ENCODE measurements at places on chromosomes 1 and 21. TPM values are rescaled to one million over a fixed set of nuclear protein-coding genes. Genes with fewer than 3 reads are reported as not detected.

DNA sequence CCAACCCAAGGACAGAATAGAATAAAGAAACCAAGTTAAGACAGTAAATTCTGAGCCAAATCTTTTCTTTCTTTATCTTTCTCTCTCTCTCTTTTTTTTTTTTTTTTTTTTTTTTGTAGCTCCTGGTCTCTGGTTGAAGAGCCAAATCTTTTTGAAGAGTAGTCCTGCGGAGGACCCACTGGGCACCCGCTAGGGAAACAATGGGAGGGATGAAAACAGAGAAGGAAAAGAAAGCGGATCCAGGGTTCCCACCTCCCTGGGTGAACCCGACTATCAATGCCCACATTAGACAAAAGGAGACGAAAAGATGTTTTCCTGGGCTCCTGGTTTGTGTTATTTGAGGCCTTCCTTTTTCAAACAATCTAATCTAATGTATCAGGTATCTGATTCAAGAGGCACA, 49.8 kb upstream of the FBXO28 start:
- no peak for DNase-seq

- no peak for DNase-seq
These were observed 117.1 kb upstream of the IFFO2 start for GRCh38 chr1:19073311-19074186.

Gene S100A7
- not detected for total RNA-seq

DNA sequence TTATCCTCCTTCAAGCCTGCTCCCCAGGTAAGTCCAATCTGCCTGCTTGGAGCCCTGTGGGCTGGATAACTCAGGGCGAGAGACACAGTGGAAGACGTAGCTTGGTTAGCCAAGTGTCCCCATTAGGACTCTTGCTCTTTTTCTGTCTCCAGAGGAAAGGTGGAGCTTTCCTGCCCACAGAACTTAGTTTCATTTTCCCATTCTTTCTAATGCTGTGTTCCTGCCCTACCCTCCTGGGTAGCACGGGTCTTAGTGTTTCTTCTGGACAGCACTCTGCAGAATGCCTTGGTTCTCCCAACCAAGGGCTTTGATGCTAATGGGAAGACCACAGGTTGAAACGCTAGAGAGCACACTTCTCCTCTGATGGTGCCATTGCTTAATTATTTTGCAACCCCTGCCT, 92.5 kb upstream of the LRRC8D start:
- DNase-seq: no peak

- DNase-seq: peak; percentile 43
These were observed 131.7 kb downstream of the PSMG1 start for GRCh38 chr21:39051588-39051949.

DNA sequence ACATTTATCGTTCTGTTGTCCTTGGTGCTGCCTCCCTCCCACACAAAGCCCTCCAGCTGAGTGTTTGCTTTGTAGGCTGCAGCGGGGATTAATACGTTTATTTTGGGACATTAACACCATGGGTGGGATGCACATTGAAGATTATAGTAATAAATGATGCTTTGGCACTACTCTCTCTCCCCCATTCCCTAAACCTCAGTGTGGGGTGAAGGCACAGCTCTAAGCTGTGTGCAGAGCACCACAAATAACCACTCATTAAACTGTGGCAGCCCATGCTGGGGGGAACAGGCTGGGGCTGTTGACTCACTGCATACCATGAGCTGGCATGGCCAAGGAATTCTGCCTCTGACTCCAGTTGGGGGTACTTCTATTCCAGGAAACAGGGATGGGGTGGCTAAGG, 7.7 kb downstream of the PCP4L1 start:
- no peak for DNase-seq

- DNase-seq: peak; percentile 80
These were observed 20.6 kb downstream of the RUNX3 start for GRCh38 chr1:24909388-24909898.

- no peak for DNase-seq
These were observed 280.1 kb downstream of the NPHP4 start for GRCh38 chr1:5711956-5712645.
